ENCODE measurements at places on chromosomes 2 and 18.

- DNase-seq = no peak
These were observed 9.7 kb downstream of the WNT10A start for GRCh38 chr2:218890369-218890768.

- no peak for DNase-seq
These were observed 2.7 kb downstream of the ID2 start for GRCh38 chr2:8684540-8684877.

DNA sequence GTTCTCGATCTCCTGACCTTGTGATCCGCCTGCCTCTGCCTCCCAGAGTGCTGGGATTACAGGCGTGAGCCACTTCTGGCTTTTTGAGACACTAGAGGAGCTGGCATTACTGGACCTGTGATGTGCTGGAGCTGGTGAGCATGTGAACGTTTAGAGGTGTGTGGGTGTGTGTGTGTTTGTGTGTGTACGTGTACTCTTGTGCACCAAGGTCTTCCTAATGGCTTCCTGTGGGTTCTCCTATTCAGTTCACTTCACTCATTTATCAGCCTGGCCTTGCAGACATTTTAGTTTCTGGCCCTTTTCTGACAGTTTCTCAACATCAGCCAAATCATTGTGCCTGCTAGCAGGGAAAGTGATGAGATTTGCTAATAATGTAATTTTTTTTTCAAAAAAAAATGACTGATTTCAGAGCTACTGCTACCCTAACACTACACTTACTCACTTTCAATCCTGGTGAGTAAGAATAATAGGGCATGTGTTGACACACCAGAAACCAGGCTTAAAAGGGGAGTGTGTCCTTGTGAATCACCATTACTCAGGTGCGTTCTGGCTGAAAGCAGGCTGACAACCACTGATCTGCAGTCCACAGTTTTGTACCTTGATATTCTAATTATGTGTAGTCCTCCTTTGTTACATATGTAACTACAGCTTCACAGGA, 41.0 kb upstream of the ACTR3 start:
- DNase-seq = no peak

DNA sequence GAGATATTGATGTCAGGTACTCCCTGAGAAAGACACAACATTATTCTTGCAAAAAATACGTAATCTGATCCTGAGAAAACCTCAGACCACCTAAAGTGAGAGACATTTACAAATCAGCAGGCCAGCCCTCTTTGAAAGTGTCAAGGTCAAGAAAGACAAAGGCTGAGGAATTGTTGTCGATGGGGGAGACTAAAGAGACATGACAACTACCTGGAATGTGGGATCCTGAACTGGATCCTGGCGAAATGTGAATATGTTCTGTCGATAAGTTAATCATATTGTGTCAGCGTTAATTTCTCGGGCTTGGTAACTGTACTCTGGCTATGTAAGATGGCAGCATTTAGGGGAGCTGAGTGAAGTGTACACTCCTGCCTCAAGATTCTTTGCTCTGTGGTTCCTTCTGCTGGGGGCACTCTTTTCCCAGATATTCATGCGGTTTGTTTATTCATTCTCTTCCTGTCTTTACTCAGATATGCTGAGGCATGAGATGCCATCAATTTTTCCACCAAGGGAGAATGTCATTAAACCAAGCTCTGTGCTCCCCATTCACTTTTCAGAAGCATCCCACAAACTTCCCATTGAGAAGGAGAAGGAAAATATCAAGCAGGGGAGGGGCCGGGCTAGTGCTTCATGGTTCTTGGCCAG, 154.9 kb downstream of the CAPN13 start:
- peak; percentile 25 for DNase-seq

DNA sequence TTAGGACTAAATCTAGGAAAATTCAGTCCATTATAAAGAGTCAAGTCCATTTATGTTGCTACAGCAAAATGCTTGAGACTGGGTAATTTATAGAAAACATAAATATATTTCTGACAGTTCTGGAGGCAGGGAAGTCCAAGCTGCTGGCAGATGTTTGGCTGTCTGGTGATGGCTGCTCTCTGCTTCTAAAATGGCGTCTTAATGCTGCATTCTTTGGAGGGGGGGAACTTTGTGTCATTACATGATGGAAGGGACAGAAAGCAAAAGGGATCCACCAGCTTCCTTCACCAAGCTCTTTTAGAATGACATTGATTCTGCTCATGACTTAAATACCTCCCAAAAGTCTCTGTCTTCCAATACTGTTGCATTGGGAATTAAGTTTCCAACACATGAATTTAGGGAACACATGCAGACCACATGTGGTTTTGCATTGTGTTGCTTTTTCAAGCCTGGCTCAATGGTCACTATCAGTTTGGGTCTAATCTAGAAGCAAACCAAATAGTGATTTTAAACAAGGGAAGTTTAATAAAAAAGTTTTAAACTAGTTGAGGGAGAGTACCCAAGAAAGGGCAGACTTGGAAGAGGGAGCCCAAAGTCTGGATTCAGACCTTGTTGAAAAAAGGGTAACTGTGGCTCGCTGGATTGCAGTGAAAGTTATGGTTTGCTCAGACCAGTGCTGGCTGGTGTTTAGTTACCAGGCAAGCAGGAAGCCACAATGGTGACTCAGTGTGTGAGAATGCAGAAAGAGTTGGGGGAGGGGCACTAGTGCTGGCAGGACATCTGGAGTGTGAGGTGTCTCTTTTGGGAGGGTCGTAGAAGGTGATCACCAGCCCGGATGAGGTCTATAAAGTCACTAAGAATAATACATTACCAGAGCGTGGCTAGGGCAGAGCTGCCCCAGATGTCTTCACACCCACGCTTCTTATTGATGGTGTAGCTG, 30.8 kb downstream of the C18orf54 start:
- peak; percentile 86 for DNase-seq

- DNase-seq = peak; percentile 82
These were observed 68.5 kb downstream of the COPS8 start for GRCh38 chr2:237154082-237154638.
